ENCODE measurements at places on chromosomes 4 and X. TPM values are rescaled to one million over a fixed set of nuclear protein-coding genes. Genes with fewer than 3 reads are reported as not detected.

The LINC00632 gene
- total RNA-seq = 46.3 TPM

- DNase-seq = no peak
Measured at GRCh38 chrX:9221781-9222180, 187.9 kb upstream of the FAM9B start.

The ACE2 gene
- total RNA-seq = not detected

The ASMT gene
- 1.4 TPM for total RNA-seq

DNA sequence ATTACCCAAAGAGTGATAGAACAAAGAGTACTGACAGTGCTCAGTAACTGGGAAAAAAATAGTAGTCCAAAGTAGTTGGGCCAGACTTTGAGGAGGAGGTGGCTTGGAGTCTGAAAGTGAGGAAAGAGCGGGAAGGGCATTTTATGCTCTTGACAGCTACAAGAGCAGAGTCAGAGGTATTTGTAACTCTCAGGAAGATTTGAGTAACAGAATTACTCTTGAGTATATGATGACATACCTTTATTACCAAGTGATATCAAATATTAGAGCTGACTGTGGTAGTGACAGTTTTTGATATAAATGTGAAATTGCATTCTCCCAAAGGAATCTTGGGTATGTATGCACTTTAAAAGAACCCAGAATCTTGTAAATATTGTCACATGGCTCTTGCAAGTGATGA lies 2.2 kb downstream of the SLAIN2 start:
- DNase-seq = no peak

The TMEM150C gene
- 2.7 TPM for total RNA-seq

The TLR8 gene
- not detected for total RNA-seq

GRCh38 chr4:177283167-177283566 lies 26.5 kb upstream of the NEIL3 start:
- DNase-seq = no peak

GRCh38 chr4:86129546-86129945 lies 230.3 kb downstream of the MAPK10 start:
- DNase-seq = no peak

The MAGEB1 gene
- 0.18 TPM for total RNA-seq

The CCDC149 gene
- total RNA-seq = 5.0 TPM

- DNase-seq = no peak
Measured at GRCh38 chrX:116276261-116276660, 105.7 kb downstream of the AGTR2 start.

DNA sequence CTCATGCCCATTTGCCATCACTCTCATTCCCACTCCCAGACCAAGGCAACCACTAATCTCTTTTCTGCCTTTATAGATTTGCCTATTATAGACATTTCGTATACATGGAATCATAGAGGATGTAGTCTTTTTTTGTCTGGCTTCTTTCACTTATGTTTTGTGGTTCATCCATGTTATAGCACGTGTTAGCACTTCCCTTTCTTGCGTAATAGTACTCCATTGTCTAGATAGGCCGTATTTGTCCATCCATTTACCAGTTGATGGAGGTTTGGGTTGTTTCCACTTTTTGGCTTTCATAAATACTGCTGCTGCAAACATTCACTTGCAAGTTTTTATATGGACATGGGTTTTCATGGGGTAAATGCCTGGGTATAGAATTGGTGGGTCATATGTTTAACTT lies 48.4 kb downstream of the KIF4A start:
- DNase-seq = no peak

DNA sequence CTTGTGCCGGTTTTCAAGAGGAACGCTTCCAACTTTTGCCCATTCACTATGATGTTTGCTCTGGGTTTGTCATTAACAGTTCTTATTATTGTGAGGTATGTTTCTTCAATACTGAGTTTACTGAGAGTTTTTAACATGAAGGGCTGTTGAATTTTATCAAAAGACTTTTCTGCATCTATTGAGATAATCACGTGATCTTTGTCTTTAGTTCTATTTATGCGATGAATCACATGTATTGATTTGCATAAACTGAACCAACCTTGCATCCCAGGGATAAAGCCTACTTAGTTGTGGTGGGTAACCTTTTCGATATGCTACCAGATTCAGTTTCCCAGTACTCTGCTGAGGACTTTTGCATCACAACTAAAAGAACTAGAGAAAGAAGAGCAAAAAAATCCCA lies 318.0 kb downstream of the GASK1B start:
- DNase-seq = no peak

DNA sequence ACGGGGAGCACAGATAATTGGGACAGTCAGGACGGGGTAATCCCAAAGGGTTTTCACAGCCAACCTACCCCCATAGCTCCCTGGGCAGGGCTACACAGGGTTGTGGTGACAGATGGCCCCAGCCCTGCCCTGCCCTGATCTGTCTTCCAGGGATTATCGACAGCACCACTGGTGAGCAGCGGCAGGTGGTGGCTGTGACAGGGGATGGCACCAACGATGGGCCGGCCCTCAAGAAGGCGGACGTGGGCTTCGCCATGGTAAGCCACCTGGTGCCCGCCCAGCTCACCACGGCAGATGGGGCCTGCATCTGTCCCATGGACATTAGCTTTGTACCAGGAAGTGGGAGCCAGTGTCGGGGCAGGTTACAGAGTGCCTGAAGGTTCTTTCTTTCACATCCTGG lies 39.3 kb downstream of the ATP2B3 start:
- DNase-seq = no peak

The RADX gene
- total RNA-seq = 1.6 TPM

DNA sequence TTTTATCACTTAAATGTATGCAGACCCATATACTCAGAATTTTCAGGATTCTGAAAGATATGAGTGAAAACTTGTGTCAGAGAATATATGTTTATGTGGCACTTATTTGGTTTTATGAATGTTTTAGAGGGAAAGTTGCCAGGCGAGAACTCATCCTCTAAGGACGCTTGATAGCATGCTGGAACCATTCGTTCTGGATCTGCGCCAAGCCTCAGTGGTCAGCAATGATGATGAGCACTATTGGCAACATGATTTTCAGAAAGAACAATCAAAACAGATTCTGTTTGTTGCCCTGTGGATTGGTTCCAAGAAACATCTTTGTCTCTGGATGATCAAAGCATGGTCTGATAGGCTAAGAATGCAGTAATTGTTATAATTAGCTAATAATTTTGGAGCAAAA lies 32.1 kb upstream of the RAPGEF2 start:
- DNase-seq = no peak

GRCh38 chrX:48509245-48509590 lies 426 bp downstream of the PORCN start:
- no peak for DNase-seq

GRCh38 chr4:86557526-86557925 lies 36.6 kb upstream of the PTPN13 start:
- no peak for DNase-seq

The SMR3B gene
- not detected for total RNA-seq

DNA sequence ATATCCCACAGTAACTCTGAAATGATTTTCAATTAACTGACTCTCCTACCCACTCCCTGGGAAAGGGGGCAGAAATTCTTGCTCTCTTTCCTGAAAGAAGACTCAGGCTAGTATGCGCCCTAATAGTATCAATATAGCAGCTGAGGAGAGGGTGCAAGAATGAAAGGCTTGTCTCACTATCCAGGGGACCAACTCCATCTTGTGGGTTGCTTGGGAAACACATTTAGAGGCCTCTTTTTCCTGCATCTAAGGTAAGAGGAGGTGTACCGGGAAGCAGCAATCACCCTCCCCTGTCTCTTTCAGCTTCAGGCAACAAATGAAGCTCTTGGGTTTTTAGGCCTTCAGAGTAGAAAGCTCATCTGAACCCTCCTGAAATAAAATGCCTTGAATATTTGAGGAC lies 11.3 kb downstream of the TMEM255A start:
- DNase-seq = peak; percentile 34

- no peak for DNase-seq
Measured at GRCh38 chr4:186979961-186980745, 256.5 kb upstream of the FAT1 start.

DNA sequence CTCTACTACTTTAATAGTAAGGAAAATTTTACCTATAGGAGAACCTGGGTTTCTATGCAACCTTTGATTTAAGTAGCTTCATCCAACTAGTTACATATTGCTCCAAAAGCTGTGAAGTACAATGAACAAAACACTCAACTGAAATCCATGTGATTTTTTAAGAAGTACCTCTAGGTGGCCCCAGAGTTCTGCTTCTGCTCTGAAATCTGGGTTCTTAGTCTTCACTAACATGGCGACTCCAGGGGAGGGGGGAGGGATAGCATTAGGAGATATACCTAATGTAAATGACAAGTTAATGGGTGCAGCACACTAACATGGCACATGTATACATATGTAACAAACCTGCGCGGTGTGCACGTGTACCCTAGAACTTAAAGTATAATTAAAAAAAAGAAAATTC lies 73.4 kb upstream of the MAGEB2 start:
- no peak for DNase-seq

DNA sequence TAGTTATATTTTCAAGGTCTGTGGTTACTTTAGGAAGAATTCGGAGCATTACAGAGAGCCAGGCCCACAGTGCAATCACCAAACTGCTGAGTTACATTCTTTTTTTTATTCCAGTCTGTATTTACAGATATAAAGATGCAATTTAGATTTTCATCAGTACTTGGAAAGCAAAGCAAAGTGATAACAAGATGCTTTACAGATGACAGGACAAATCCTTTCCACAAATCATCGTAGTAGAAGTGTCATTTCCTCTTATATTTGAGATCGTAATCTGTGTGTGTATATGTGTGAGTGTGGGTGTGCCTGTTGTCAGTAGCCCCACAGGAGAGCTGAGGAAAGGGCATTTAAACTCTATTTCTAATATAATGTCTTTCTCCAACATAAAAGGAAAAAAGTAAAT lies 1893.7 kb downstream of the STIM2 start:
- DNase-seq = no peak

- no peak for DNase-seq
Measured at GRCh38 chrX:20463296-20464075, 196.8 kb upstream of the RPS6KA3 start.

DNA sequence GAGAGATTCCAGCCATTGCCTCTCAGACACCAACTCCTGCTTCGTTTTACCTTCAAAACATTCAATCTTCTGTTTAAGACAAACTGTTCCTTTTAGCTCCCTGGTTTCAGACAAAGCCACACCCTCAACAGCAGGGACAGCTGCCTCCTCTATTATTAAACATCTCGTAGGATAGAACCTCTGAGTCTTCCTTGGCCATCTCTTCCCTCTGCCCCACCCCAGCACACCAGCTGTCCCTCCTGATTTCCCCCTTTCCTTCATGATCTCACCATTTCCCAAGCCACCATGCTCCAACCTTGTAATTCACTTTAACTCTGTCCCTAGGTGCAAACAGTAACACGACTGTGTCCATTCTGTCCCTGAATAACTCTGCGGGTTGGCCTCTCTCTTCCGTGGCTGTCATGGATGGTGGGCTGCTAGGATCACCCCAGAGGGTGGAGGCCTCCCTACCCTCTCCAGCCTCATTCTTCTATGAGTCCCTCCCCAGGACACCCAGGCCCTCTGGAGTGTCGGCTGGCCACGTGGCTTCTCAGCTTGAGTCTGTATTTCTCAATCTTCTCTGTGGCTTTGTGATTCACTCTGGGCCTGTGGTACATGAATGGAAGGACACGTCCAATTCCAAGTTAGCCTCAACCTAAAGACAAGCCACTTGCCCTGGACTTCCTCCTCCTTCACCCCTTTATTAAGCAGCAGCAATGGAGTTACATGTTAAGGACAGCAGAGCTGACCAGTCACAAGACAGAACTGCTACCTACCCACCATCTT lies 349.9 kb downstream of the FBXW7 start:
- no peak for DNase-seq
